RPMI7951 (cell line): ENCODE measurements at places on chromosomes 5 and 9.
A peak's percentile ranks its signal among the peaks of the same experiment; 100 is the strongest.

GRCh38 chr5:149386166-149386565, 7.1 kb upstream of the IL17B start:
- DNase-seq = no peak

- DNase-seq = no peak
Observed at GRCh38 chr5:75368391-75368790, 31.4 kb downstream of the HMGCR start.

DNA sequence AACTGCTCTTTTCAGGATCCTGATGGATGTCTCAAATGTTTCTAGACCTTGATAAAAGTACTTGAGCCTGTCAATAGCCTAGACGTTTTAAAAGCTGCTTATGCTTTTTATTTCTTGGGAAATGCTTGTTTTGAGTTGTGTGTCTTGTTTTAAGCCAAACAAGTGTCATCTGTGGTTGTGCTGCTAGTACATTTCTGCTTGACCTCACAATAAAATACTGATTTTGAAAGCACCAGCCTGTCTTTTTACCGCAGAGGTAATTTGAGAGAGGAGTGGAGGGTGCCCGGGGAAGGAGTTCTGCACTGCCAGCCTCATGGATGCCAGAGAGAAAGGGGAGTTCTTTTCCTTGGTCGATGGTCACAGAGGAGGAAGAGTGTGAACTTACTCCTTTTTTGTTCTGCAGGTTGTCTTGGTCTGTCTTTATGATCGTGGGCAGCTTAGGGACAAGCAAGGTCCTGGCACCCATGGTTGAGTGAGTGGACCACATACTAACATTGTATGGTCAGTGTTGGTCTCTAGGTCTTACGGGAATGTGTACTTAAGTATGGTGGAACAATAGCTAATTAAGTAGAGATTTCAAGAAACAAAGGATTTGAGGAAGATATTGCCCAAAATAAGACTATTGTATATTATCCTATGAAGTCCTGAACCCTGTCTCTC, 61.0 kb downstream of the TRIO start:
- DNase-seq = peak; percentile 11

- DNase-seq = peak; percentile 59
Observed at GRCh38 chr9:129458155-129458661, 162.7 kb downstream of the C9orf50 start.

DNA sequence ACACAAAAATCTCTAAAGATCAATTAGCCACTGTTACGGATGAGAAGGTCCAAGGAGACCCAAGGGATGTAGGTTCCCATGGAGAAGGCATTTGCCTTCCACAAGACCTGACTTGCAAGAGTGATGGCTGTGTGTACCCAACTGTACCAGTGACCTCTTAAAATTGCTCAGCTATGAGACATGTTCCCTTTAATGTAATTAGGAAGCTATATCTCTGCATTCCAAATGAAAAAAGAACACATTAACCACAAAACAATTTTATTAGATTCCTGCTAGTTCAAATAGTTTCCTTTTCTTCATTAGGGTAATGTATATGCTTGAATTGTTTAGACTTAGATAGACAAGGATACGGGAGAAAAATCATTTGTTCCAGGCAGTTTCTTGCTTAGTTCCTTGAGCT, 3.3 kb downstream of the OR2Y1 start:
- DNase-seq = no peak

- DNase-seq = no peak
Observed at GRCh38 chr9:35431467-35431866, 58.4 kb upstream of the RUSC2 start.

GRCh38 chr5:39107350-39107749, 33.2 kb upstream of the RICTOR start:
- DNase-seq = no peak

DNA sequence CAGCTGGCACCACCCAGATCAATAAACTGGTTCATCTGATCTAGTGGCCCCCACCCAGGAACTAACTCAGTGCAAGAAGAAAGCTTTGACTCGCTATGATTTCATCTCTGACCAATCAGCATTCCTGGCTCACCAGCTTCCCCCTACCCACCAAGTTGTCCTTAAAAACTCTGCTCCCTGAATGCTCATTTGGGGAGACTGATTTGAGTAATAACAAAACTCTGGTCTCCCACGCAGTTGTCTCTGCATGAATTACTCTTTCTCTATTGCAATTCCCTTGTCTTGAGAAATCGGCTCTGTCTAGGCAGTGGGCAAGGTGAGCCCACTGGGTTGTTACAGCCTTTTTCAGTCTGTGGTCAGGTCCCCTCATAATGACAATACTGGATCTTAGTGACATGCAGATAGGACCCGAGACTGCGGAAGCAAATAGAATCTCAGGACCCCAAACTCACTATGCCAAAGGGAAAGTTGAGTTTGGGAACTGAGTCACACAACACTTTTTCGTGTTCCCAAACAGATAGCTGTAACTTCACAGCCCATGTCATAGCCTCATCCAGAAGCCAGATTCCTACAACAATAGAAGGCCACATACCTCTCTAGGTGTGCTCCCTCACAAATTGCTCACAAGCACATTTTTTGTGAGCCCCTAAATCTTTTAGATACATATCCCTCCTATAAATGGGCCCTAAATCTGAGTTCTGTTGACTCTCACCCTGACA, 175.2 kb upstream of the RAI14 start:
- no peak for DNase-seq
